Activated CD4-positive, CD25-positive, alpha-beta regulatory T cell treated with anti-CD3 and anti-CD28 coated beads, Interleukin-2, amount 50 U/mL, for 72 hours (primary cell): ENCODE measurements at places on chromosomes 5 and 9.

- no peak for DNase-seq
Measured at GRCh38 chr5:139492700-139493192, 10.2 kb upstream of the STING1 start.

DNA sequence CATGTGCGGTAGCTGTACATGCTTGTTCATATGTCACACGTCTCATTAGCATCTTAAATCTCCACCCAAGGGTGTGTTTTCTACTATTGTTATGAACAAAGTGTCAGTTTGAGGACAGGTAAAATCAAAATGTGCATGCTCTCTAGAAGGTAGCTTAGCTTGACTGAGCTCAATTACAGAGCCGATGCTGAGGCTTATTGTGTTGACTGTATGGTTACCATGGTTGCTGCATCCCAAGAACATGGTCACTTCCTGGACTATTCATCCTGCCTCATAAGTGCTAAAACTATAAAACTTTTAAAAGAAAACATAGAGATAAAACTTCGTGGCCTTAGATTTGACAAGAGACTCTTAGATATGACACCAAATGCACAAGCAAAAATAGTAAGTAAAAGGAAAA, 426.1 kb upstream of the CTNND2 start:
- DNase-seq: no peak

DNA sequence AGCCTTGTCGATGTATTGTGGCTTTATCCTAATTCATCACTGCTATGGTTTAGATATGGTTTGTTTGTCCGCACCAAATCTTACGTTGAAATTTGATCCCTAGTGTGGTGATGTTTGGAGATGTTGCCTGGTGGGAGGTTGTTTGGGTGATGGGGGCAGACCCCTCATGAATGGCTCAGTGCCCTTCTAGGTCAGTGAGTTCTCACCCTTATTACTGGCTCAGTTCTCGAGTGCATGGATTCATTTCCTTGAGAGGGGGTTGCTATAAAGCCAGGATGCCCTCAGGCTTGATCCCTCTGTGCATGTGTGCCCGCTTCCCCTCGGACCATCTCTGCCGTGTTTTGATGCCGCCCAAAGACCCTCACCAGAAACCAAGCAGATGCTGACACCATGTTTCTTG, 114.4 kb downstream of the CHSY3 start:
- no peak for DNase-seq

DNA sequence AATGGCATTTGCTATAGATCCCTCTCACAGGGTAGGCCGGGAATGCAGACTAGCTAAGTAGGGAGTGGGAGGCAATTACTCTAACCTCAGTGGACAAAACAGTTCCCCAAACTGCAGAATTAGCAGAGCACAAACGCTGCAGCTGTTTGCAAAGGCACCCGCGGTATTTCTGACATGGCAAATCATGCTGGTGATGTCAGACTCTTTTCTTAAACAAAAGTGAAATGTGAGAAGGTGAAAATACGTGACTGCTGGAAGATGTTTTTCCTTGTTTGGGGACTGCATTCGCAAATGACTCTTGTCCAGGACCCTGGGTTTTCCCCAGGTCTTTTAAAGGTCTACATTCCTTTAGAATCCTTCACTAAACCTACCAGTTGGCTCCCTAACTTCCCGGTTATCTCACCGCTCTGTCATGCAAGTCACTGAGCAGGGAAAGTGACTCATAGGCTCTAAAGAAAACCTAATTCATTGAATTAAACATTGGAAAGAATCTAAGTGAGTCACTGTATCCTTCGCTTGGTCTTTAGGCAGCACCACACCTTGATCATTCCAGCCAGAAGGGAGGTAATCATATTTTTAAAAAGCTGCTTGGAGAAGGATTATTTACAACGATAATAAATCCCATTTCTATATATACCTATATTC, 91.5 kb upstream of the DNAH5 start:
- DNase-seq: no peak
